ENCODE measurements at places on chromosomes 2 and 18.

DNA sequence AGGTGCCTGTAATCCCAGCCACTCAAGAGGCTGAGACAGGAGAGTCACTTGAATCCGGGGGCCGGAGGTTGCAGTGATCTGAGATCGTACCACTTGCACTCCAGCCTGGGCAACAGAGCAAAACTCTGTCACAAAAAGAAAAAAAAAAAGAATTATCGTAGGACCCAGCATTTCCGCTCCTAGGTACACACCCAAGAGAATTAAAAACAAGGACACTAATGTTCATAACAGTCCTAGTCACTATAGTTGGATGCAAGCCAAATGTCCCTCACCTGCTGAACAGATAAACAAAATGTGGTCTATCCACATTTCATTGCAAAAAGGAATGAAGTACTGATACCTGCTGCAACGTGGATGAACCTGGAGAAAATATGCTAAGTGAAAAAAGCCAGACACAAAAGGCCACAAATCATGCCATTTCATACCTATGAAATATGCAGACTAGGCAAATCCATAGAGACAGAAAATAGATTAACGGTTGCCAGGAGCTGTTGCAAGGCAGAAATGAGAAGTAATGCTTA lies 21.2 kb downstream of the ADRA2B start:
- peak; percentile 19 for DNase-seq

GRCh38 chr2:177264209-177264692 lies 276 bp downstream of the NFE2L2 start:
- no peak for DNase-seq

DNA sequence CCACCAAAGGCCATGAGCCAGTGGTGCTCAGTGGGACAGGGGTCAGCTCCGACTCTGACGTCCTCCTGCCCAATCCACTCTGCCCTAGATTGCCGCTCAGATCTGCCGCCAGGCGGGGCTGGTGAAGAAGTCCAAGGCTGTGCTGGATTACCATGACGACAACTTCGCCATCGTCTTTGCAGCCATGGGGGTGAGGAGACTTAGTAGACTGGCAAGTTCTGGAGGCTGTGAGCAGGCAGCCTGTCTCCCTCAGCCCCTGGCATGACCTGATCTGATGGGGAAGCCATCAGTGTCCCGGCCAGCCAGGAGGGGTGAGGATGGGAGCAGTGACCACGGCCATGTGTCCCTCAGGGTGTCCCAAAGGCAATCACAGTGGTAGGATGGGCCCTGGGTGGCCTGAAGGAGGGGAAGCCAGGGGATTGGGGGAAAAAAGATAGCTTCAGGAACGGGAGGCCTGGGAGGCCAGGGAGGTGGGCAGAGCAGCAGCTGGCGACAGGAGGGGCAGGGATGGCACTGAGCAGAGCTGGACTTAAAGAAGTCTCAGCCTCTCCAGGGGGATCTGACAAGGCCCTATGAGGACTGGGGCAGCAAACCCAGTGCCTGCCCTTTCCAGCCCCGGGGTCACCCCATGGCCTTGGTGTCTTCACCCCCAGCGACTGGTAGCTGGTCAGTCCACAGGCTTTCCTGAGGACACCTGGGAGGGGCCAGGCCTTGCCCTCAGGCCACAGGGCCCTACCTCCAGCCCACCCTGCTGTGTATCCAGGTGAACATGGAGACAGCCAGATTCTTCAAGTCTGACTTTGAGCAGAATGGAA lies 17.4 kb upstream of the ANKRD53 start:
- DNase-seq = no peak

DNA sequence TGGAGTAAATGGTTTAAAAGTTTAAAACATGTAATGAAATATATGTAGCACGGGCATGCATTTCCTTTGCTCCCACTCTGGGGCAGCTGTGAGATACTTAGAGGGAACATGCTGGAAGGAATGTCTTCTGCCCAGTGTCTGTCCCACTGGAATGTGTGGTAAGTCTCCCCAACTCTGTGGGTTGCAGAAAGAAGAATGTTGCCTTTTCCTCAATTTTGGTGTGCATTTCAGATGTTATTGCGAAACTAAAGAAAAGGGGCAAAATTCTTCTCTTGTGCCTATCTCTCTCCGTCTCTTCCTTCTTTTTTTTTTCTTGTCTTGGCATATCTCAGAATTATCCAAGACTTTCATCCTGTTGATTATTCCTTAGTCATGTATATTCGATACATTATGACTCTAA lies 201.1 kb downstream of the SH3RF3 start:
- DNase-seq = no peak

- no peak for DNase-seq
These were observed 86.8 kb downstream of the MALT1 start for GRCh38 chr18:58758046-58758445.

GRCh38 chr2:160252900-160253299 lies 52.8 kb upstream of the ITGB6 start:
- no peak for DNase-seq

- DNase-seq = no peak
These were observed 160.0 kb downstream of the OSR1 start for GRCh38 chr2:19198381-19198780.

DNA sequence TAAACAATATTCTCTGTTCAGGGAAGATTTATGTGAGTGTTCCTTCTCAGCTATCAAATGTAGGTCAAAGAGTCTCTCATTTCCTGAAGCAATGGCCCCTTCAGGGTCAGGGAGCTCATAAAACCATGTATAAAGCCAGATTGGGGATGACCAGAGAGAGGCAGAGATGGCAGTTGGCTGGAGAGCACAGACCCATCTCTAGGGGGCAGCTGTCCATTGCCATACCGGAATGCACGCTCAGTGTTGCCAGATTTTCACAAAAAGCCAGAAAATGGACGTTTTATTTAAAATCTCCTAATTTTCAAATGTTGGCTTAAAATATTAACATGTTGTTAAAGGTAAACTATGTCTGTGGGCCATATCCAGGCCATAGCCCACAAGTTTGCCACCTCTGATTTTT lies 1920.7 kb upstream of the CELF4 start:
- DNase-seq = no peak

DNA sequence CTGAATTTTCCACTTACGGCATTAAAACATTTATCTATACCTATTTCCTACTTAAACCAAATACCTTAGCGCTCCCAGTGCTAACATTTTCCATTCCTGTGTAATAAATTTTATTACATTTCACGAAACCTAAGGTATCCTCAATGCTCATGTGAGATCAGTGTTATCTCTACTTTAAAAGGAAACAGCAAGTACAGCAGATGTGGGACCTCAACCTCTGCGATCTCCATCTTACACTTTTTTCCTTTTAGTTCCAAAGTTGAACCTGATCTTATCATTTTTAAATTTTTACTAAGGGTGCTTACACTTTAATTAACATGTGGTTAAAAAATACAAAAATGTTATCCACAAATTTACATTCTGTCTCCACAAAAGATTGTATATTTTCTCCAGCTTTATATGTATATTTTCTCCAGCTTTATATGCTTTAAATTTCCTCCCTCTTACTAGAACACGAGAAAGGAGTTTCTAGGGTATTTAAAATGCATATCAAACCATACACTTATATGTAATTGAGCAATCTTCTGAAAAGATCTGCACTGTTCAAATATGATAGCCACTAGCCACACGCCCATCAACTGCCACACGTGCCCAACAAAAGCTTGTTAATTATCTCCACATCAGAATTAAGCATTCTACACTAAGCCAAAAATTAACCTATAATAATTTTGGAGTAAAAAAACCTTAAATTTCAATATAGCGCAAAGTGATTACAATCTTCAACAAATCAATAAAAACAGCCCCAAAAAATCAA lies 38.1 kb downstream of the MBOAT2 start:
- no peak for DNase-seq

Measured in NCI-H2029 (cell line).